ENCODE measurements at places on chromosomes 5 and 9.

DNA sequence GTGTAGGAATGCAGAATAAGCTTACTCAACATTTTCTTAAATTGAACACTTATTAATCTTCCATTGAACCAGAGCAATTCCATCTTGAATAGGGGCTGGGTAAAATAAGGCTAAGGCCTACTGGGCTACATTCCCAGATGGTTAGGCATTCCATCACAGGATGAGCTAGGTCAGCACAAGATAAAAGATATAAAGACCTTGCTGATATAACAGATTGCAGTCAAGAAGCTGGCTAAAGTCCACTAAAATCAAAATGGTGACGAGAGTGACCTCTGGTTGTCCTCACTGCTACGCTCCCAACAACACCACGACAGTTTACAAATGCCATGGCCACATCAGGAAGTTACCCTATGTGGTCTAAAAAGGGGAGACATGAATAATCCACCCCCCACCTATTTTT is 156.1 kb downstream of the NXNL2 start:
- no peak for DNase-seq

- DNase-seq: no peak
These were observed 16.0 kb downstream of the ZNF462 start for GRCh38 chr9:106878934-106879333.

DNA sequence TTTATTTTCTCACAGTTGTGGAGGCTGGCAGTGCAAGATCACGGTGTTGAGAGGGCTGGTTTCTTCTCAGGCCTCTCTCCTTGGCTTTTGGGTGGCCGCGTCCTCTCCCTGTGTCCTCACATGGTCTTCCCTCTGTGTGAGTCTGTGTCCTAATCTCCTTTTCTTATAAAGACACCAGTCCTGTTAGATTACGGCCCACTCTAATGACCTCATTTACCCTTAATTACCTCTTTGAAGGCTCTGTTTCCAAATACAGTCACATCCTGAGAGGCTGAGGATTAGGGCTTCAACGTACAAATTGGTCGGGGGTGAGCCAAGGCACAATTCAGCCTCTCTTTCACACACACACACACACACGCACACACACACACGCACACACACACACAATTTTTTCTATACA is 73.0 kb downstream of the UGCG start:
- no peak for DNase-seq

DNA sequence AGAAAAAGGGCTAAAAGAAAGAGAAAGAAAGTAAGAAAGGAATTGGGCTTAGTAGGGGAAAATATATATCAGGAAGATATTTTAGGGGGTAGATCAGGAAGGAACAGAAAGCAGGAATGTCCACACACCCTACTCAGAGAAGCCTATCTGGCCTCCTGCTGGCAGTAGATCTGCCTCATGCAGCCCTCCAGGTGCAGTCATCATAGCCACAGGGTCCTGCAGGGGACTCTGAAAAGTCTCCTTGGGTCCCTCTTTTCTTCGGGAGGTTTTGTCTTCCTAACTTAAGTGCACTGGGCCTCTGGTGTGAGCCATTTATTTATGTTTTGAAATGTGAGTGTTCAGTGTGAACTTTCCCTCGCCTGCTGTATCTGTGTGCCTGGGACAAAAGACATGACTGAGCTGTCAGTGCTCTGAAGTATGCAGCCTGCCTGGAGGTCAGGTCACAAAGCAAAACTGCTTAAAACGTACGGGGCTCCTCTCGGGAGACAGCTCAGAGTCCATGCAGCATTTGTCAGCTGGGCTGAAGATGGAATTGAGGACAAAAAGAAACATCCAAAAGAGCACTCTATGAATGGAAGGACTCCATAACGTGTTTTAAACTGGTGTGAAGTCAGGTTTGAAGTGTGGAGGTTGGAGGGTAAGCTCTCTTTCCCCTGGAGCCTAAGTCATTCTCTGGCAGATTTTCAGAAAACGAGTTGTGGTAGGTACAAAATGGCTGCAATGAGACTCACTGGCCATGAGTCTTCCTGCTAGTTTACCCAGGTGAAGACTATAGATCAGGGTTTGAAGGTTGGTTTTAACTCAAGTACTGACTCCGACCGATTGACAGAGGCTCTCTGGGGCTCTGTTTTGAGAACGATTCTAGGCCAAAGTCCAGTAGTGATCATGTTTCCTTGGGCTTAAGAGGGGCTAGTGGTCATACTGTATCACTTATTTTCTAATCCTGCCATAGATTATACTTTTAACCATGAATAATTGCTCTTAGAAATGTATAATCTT is 151.8 kb upstream of the GDNF start:
- no peak for DNase-seq

DNA sequence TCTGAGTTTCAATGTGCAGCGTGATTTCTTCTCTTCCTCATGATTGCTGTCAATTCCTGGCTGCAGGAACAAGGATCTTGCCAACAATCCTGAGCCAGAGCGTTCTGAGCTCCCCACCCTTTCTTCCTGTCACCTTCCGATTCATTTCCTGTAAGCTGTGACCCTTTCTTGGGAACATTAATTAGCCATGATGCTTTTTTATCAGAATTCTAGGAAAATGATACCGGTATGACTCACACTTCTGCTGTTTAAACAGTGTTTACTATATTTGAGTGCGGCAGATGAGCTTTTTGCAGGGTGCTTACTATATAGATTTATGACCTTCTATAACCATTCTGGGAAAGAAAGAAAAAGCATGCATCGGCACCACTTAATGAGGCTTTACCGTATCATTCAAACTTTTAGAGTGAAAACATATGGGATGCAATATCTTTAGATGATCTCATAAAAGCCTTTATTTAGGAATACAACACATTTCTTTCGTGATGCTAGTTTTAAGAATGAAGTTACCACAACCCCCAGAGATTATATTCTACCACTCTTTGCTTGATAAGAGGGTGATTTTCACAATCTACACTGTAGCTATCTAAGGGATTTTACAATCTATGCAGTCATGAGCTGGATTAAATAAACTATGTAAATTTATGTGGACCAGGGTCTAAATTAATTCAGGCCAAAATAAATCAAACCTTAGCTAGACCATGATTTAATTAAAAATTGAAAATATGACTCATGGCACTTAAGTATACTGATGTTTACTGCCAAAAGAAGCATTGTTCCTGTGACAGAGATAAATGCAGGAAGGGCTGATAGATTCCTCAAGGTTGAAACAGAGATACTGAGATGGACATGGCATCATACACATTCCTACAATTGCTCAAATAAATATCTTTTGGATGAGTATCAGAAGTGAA is 38.0 kb upstream of the OSMR start:
- no peak for DNase-seq

GRCh38 chr5:10227379-10227778 is 22.3 kb downstream of the ATPSCKMT start:
- no peak for DNase-seq

DNA sequence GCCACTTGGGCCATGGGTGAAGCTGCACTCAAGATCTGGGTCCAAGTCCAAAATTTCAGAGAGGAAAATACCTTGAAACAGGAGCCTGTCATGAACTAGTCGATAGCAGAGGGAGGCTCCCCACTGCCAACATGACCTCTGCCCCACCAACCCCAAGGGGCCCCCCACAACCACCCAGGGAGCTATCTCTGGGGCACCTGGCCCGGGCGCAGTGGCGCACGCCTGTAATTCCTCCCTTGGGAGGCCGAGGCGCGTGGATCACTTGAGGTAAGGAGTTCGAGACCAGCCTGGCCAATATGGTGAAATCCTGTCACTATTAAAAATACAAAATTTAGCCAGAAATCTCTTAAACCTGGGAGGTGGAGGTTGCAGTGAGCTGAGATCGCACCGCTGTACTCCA is 20.1 kb upstream of the HMCN2 start:
- DNase-seq: no peak

DNA sequence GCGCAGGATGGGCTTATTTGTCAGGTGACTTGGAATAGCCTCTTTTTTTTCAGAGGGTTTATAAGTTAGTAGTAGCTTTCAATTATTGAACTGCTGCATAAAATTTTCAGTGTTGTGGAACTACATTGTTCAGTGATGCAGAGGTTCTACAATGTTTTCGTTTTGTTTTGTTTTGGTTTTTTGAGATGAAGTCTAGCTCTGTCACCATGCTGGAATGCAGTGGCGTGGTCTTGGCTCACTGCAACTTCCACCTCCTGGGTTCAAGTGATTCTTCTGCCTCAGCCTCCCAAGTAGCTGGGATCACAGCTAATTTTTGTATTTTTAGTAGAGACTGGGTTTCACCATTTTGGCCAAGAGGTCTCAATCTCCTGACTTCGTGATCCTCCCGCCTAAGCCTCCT is 22.0 kb downstream of the NUP188 start:
- DNase-seq: no peak

DNA sequence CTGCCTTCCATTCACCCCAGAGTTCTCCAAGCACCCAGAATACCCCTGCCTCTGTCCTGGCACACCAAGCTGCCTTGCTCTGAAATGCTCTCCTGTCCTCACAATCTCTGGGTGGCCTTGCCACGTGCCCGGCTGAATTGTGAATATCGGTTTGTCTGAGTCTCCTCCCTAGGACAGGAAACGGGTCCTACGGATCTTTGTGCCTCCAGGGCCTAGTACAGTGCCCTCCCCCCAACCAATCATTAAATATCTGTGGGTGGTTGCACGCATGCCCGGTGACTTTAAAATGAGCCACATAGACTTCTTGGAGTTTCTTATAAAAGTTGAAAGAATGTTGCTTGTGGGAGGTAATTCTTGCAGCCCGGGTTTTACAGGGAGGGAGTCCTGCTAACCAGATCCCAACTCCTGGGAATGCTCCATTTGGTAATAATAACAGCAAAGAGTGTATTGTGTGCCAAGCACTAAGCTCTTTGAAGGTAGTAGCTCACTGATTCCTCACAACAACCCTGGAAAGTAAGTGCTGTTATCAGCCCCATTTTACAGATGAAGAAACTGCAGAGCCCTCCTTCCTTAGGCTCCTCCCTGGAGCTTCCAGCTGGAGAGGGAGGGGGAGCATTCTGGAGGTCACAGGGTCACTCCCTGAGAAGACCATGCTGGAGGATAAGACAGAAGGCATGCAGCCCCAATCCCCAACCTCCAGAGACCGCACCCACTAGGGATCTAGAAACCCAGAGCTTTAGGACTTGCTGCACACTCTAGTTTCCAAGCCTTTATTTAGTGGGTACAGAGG is 23.4 kb downstream of the URM1 start:
- DNase-seq: no peak

DNA sequence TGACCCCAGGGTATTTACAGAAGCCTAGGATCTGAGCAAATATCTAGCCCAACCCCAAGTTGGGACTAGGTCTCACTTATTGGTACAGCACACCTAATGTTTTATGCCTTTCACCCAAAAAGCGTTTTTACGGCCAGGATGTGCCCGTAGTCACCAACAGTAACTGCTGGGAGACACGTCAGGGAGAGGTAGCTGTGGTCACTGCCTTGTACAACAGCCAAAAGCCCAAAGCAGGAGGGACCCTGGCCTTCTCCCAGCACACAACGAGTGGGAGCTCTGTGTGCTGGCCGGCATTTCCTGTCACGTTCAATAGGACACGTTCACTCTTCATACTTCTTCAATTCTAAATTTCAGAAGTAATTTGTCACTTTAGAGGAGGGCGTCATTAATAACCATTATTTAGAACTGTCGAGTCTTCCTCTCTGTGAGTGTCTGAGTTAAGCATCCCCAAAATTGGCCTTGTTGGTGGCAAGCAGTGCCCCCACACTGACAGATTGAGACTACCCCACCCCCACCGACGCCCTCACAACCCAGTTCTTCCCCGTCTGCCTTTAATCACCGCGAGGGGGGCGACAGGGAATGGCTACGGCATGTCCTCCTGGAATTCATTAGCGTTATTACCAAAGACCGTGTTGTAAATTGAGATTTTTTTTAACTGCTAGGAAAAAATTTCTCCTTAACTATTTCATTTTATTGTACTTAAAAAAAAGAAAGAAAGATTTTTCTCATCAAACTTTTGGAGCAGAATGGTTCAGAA is 80.7 kb downstream of the MVB12B start:
- no peak for DNase-seq

GRCh38 chr5:180720486-180720885 is 19.4 kb downstream of the OR2Y1 start:
- DNase-seq: no peak

DNA sequence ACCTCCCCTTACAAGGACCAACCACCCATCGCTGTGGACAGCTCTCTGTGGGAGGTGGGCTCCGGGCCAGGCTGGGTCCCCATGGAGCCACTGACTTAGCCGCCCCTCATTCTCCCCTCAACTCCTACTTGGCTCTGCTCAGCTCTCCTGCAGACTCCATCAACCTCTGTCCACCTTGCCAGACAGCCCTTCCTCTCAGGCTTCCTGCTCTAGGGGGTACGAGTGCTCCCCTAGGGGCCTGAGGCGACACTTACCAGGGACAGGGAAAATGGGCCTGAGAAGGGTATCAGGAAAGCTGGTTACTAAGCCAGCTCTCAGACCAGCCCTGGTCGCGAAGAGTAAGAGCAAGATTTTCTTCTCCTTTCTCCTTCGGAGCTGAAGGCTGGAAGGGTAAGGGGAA is 43.9 kb downstream of the SHB start:
- DNase-seq: no peak

DNA sequence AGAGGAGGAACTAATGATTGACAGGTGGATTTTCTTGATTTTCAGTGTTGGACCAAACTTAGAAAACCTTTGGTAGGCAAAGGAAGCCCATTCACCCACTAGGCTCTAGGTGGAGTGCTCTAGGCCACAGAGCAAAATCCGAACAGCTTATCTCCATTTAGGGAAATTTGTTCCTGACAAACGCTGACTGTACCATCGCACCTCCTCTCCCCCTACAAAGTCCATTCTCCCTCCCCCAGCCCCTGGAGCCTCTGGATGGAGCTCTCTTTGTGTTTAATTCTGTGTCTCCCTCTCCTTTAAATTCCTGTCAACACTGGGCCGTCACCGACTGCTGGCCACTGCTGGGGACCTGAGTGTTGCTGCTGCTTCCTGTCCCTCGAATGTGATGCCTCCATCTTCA is 350.1 kb upstream of the IRX2 start:
- no peak for DNase-seq

Measured in stimulated activated CD4-positive, alpha-beta T cell treated with anti-CD3 and anti-CD28 coated beads, Interleukin-12 subunit alpha, Interleukin-12 subunit beta, amount 100 ng/mL, for 24 hours (primary cell).